ENCODE measurements at places on chromosomes 2 and 18.

DNA sequence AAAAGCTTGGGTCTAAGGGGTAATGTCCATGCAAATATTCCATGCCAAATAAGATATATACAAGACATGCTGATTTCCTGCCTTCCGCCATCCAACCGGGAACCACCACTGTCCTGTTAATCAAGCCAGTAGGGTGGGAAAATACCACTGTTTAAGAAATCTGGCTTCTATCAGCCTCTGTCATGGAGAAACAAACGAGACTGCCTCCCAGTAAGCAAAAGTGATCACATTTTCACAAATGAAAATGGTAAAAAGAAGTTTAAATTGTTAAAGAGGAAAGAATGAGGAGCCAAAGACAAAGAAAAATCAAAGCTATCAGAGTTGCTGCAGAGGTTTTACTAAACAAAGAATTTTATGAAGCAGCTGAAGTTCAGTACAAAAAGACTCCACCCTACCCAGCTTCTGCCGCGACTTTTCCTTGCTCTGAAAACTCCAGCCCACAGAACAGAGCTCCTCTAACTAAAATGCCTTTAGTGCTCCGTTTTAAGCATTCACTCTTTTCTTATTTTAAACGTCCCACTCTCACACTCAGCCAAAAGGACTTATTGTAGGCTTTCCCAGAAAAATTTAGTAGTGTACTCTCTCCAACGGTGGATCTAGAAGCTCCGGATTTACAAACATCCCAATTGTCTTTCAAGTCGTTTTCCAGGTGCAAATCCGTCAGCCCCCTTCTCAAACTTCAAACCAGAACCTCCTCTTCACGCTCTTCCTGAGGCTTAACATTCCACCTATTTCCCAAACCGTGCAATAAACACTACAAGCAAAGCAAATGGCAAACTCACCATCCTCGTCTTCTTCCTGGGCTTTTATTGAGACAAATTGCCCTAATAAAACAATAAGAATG, 613 bp downstream of the COL5A2 start:
- DNase-seq: no peak

DNA sequence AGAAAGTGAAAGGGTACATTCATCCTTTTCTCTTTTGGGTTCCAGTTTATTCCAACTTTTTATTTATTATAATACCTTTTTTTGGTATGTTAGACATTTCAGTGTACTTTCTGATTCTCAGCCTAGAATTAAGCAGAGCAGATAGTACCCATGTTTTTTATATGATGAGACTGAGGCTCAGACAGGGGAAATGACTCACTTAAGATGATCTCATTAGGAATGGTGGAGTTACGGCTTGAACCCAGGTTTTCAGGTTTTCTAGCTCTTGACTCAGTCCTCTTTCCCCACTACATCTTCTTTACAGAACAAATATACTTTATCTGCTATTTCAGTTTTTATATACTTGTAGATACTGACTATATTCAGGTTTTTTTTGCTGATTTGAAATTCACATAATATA, 51.7 kb upstream of the OTX1 start:
- DNase-seq: no peak

DNA sequence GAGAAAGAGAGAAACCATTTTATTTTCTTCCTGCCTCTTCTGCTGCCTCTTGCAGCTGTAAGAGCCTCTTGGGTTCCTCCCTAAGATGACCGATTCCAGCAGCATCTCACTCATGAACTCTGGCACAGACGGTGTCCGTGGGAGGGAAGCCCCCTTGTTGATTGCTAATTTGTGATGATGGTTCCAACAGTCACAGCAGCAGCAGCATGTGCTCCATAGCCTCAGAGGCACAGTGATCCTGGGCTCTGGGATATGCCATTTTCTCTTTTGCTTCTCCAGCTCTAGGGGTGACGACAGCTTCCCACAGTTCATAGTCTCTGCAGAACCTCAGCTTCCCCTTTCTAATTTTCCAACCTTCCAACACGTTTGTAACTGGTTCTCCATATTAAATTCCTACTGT, 324.2 kb upstream of the HS6ST1 start:
- DNase-seq: no peak

- DNase-seq: no peak
Measured at GRCh38 chr2:124248386-124248785, 223.3 kb downstream of the CNTNAP5 start.

- no peak for DNase-seq
Measured at GRCh38 chr18:70221915-70222278, 16.4 kb upstream of the RTTN start.

DNA sequence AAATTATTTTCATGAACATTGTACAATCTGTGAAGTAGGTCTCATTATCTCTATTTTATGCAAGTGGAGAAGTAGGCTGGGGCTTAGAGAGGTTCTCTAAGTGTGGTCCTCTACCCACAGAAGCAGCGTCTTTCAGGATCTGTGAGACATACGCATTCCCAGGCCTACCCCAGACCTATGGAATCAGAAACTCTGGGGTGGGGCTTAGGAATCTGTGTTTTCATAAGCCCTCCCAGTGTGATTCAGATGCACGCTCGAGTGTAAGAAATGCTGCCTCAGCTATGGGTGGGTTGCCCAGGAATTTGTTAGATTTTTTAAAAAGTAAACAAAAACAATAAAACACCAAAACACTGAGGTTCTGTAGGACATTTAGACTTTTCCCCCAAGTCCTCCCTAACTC, 14.8 kb upstream of the ZAP70 start:
- DNase-seq: no peak

- DNase-seq: no peak
Measured at GRCh38 chr2:168211664-168212163, 35.7 kb downstream of the STK39 start.

DNA sequence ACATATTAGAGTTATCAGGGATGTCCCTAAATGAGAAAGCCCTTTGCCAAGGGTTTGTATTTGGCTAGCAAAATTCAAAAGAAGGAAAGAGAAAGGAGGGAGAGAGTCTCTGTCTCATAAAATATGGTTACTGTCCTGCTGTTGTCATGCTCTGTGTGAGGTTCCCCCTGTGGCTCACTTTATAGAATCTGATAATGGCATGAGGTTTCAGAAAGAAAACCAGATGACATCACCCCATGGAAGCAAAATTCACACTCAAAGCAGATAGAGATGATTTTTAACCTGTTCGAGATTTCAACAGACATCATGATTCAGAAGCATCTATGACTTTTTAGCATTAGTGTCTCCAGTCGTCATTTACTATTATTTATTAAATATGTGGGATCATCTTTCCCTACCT, 165.0 kb upstream of the SESTD1 start:
- DNase-seq: no peak

DNA sequence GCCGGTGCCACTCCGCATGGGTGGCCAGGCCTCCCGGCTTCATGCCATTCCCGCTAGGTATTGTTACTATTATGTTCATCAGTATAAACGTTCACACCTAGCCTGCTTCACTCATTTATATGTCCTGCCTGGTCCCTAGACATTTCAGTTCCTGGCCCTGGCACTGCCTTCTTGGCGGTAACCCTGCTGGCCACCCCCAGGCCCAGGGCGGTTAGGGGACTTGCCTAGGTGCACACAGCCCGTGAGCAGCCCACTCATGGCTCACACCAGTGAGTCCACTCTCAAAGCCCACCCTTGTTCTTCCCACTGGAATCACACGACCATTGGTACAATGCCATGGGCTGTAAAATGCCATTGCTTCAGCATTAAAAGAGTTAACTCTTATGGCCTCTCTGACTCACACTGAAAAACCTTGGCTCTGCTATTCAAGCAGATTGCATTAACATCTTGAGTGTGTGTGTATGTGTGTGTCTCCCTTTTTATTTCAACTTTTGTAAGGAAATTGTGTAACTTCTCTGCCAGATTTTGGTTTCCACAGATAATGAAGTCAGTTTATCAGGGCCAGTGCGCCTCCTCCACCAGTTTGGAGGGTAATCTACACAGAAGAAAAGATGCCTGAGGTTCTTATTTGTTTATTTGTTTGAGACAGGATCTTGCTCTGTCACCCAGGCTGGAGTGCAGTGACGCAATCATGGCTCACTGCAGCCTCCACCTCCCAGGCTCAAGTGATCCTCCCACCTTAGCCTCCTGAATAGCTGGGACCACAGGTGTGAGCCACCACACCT, 74.2 kb downstream of the RAB31 start:
- no peak for DNase-seq
